Smooth muscle cell of the coronary artery (primary cell): ENCODE measurements at places on chromosomes 4 and X. TPM values are rescaled to one million over a fixed set of nuclear protein-coding genes. Genes with fewer than 3 reads are reported as not detected.

The PCDH7 gene
- 0.23 and 10.3 TPM in 2 replicates for total RNA-seq

The SH2D1A gene
- not detected in 2 replicates for total RNA-seq

The FAM236C gene
- not detected in 2 replicates for total RNA-seq

The SPANXN4 gene
- total RNA-seq: not detected in 2 replicates

The IL2RG gene
- total RNA-seq: not detected in 2 replicates

The DLG3 gene
- 15.8 and 17.4 TPM in 2 replicates for total RNA-seq

The RPS6KA6 gene
- 0.82 and 1.2 TPM in 2 replicates for total RNA-seq

The SHISA3 gene
- 0.23 and 4.7 TPM in 2 replicates for total RNA-seq

The ANXA10 gene
- 0.94 and 5.1 TPM in 2 replicates for total RNA-seq

The PRICKLE3 gene
- total RNA-seq: 3.0 and 4.1 TPM in 2 replicates

The PASD1 gene
- not detected in 2 replicates for total RNA-seq

The GAGE12E gene
- total RNA-seq: not detected in 2 replicates

The FAM156B gene
- total RNA-seq: 8.3 and 10.1 TPM in 2 replicates
